ENCODE measurements at places on chromosomes 6 and 20. TPM values are rescaled to one million over a fixed set of nuclear protein-coding genes. Genes with fewer than 3 reads are reported as not detected.

The KHDRBS2 gene
- total RNA-seq, result 1.7 TPM

The TEAD3 gene
- total RNA-seq, result 29.0 TPM

The CCN6 gene
- total RNA-seq, result not detected

The CD83 gene
- total RNA-seq, result 26.0 TPM

The MEP1A gene
- total RNA-seq, result not detected

The LAMA4 gene
- 56.5 TPM for total RNA-seq

The KCNB1 gene
- 2.0 TPM for total RNA-seq

The ERVFRD-1 gene
- 0.25 TPM for total RNA-seq

GRCh38 chr20:36878941-36879340 lies 3.0 kb downstream of the TLDC2 start:
- no peaks in the 10 kb centered on the region for H3K27me3 ChIP-seq
- H3K4me3 ChIP-seq, result no peak overlapping the region
- no peaks in the 10 kb centered on the region for H3K36me3 ChIP-seq
- no peaks in the 10 kb centered on the region for H3K4me1 ChIP-seq
- no peak for DNase-seq

GRCh38 chr20:60806354-60806753 lies 445.7 kb upstream of the CDH4 start:
- DNase-seq, result peak; percentile 37
- H3K27ac ChIP-seq, result no peak overlapping the region
- no peaks in the 10 kb centered on the region for H3K27me3 ChIP-seq

DNA sequence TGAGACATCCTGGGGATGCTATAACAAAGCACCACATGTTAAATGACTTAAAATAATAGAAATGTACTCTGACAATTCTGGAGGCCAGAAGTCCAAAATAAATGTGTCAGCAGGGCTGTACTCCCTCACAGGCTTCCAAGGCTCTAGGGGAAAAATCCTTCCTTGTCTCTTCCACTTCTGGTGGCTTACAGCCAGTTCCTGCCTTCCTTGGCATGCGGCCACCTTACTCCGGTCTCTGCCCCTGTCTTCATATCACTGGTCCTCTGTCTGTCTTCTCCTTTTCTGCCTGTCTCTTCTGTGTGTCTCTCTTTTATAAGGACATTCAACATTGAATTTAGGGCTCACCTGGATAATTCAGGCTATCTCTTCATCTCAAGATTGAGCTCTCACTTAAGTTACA lies 155.3 kb upstream of the SYNCRIP start:
- H3K4me3 ChIP-seq, result no peak overlapping the region
- no peak overlapping the region for H3K27ac ChIP-seq
- no peaks in the 10 kb centered on the region for H3K4me1 ChIP-seq
- no peak for DNase-seq

GRCh38 chr20:2509794-2510193 lies 1.1 kb upstream of the ZNF343 start:
- DNase-seq, result no peak
- H3K4me3 ChIP-seq, result no peak overlapping the region
- H3K4me1 ChIP-seq, result peaks cover 21% of the 10 kb centered on the region
- no peak overlapping the region for H3K27ac ChIP-seq
- H3K27me3 ChIP-seq, result no peaks in the 10 kb centered on the region

GRCh38 chr20:51955756-51956155 lies 153.4 kb upstream of the SALL4 start:
- no peak overlapping the region for H3K4me3 ChIP-seq
- H3K27ac ChIP-seq, result no peak overlapping the region
- no peak for DNase-seq
- H3K36me3 ChIP-seq, result no peaks in the 10 kb centered on the region

- H3K4me3 ChIP-seq, result no peak overlapping the region
- DNase-seq, result no peak
- no peaks in the 10 kb centered on the region for H3K4me1 ChIP-seq
- H3K27me3 ChIP-seq, result no peaks in the 10 kb centered on the region
Observed at GRCh38 chr6:54390362-54390761, 82.1 kb downstream of the TINAG start.

- H3K27me3 ChIP-seq, result no peaks in the 10 kb centered on the region
- H3K4me1 ChIP-seq, result no peaks in the 10 kb centered on the region
- DNase-seq, result no peak
- no peak overlapping the region for H3K27ac ChIP-seq
- H3K4me3 ChIP-seq, result no peak overlapping the region
Observed at GRCh38 chr6:55069132-55069781, 105.1 kb upstream of the HCRTR2 start.

DNA sequence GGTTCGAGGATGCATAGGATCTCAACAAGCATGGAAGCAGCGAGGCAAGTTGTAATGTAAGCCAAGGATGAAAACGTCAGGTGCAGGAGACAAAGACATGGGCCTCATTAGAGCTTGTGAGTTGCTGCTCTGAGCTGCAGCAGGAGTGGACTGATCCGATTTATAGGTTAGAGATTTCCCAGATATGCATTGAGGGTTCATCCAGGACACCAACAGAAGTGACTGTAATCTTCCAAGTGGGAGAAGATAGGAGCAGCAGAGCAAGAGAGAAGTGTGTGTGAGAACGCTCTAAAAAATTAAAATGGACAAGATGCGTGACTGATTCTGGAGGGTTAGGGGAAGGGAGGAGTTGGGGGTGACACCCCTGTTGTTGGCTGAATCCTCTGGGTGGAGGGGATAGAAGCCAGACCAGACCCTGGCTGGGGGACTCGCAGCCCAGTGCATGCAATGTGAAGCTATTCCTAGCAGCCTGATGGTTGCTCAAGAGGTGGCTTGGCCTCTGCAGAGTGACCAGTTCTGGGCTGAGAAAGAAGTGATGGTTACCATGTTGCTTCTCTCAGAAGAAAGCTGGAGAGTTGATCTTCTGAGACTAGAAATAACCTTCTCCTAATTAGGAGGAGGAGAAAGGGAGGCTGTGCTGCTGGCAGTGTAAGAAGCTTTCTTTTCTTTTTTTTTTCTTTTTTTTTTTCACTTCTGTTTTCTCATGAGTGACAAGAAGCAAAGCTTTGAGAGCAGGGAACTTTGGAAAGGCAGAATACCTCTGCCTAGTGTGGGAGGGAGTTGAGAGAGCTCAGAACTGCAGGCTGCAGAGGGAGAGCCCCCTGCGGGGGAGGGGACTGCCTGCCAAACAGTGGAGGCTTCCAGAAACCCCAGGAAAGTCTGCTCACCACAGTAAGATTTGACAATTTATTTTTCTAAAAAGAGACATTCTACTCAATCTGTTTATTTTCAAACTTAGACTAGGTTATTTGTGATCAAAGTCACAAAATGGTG lies 116.9 kb downstream of the SLX4IP start:
- DNase-seq, result no peak
- no peak overlapping the region for H3K27ac ChIP-seq
- no peaks in the 10 kb centered on the region for H3K27me3 ChIP-seq
- H3K36me3 ChIP-seq, result no peaks in the 10 kb centered on the region
- H3K4me3 ChIP-seq, result no peak overlapping the region

GRCh38 chr6:47276377-47276776 lies 33.3 kb downstream of the TNFRSF21 start:
- H3K4me1 ChIP-seq, result no peaks in the 10 kb centered on the region
- H3K27ac ChIP-seq, result no peak overlapping the region
- no peaks in the 10 kb centered on the region for H3K36me3 ChIP-seq
- DNase-seq, result no peak
- H3K27me3 ChIP-seq, result no peaks in the 10 kb centered on the region

DNA sequence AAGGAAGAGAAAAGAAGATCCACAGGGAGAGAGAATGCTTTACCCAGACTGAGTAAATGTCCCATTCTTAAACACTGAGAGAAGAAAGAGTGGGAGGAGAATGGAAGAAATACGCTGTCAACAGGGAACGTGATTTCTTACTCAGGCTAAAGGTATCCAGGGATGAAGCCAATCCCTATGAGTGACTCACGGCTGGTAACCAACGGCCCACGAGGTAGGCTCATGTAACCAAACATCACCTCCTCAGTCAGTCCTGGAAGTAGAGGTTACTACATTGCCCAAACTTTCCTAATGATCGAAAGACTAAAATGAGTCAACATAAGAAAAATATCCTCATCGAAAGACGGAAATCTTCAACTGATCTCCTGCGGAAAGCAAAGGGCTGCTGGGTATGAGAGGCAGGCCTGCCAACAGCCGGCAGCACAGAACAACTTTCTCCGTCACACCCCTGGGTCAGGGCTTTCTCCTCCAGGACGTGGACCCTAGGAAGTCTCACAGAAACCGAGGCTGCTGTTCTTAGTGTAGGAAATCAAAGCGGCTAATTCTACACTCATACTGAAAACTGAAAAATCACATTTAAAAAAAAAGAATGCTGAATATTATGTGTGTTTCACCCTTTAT lies 292.6 kb downstream of the GMDS start:
- H3K4me1 ChIP-seq, result no peaks in the 10 kb centered on the region
- H3K27me3 ChIP-seq, result no peaks in the 10 kb centered on the region
- no peaks in the 10 kb centered on the region for H3K36me3 ChIP-seq
- no peak overlapping the region for H3K4me3 ChIP-seq
